ENCODE measurements at places on chromosomes 3 and 15.

DNA sequence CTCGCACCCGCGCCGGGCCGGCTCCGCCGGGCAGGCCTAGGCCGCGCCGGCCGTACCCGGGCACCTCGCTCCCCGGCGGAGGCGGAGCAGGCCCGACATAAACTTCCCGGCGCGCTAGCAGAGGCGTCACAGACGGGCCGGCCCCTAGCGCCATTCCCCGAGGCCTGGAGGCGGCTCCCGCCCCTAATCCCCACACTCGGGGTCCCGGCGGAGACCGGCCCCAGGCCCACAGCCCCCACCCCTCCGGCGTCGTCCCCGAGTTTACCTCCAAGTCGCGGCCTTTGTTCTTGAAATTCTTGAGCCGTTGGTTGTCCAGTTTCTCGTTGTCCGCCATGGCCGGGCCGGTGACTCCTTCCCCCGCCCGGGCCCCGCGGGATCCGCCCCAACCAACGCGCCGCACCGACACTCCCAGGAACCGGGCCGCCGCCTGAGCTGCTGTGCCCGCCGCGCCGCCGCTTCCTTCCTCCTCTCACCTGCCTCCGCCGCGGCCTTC, 376 bp downstream of the KPNA4 start:
- peak; percentile 77 for DNase-seq

GRCh38 chr3:157388976-157389375, 47.7 kb upstream of the PTX3 start:
- DNase-seq, result no peak

DNA sequence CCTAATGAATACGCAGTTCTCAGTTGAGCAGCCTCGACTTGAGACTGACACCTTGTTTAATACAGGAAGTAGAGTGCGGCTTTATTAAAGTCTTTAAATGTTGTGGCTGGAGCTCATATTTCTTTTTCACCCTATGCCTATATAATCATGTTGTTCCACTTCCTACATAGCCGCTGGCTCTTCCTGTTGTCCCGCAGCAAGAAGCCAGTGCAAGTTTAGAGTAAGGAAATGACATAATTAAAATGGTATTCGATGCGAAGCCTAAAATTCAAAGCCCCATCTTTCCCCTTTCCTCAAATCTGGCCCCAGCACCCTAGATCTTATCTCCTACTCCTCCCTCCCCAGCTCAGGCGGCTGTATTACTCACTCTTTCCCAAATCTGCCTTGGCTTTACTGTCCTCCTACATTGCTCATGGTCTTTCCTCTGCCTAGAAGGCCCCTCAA, 7.5 kb upstream of the PHLDB2 start:
- no peak for DNase-seq

GRCh38 chr15:62879770-62880169, 162.8 kb upstream of the TPM1 start:
- DNase-seq, result no peak

- no peak for DNase-seq
Measured at GRCh38 chr3:16995601-16996000, 110.8 kb downstream of the PLCL2 start.

GRCh38 chr3:20103731-20104130, 63.5 kb downstream of the KAT2B start:
- DNase-seq, result no peak

GRCh38 chr3:182904164-182904563, 76.2 kb downstream of the DCUN1D1 start:
- no peak for DNase-seq

- DNase-seq, result peak; percentile 35
Measured at GRCh38 chr15:67147396-67147949, 82.1 kb downstream of the SMAD3 start.

DNA sequence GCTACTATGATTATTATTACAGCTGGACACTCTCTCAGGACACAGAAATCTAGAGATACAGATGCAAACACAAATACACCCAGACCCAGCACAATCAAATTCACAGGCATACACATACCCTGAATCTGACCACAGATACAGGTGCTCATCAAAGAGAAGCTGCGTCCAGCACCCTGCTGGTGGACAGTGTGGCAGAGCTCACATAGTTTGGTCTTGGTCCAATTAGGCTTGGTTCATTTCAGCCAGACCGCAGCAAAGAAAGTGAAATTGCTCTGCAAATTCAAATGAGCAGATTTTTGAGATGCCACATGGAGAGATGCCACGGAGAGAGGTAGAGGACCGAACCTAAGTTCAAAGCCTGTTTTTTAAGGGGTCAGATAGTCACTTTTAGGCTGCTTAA, 55.6 kb downstream of the ANAPC13 start:
- no peak for DNase-seq

- no peak for DNase-seq
Measured at GRCh38 chr3:151117047-151117446, 31.6 kb downstream of the MED12L start.

- peak; percentile 24 for DNase-seq
Measured at GRCh38 chr3:43858294-43858701, 167.6 kb downstream of the ABHD5 start.

GRCh38 chr3:8981700-8982099, 18.4 kb upstream of the RAD18 start:
- DNase-seq, result peak; percentile 62

DNA sequence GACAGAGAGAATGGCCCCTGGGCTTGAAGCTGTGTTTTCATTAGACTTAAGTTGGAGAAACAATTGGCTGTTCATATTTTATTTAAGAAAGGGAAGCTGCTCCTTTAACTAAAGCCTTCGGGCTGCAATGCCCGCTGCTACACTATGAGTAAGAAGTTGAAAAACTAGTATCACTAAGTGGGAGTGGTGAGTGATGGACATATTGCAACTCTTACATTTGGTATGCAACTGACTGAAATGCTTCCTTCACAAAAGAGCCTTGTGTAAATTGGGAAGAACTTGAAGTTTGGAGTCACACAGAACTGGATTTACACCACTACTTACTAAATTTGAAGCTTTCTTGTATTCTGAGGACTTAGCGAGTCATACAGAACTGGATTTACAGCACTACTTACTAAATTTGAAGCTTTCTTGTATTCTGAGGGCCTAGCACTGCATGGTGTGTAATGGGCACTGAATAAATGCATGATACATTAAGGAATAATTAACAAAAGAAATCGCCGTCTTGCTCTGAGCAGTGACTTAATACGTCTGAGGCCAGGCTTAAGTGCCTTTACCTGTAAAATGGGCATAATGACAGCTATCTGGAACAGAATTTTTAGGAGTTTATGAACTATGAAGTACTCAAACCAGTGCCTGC, 149.5 kb downstream of the RYR3 start:
- no peak for DNase-seq

All from small intestine (tissue), 16 donors.